ENCODE measurements at places on chromosomes 12 and 14.

- DNase-seq, result no peak
Measured at GRCh38 chr12:51695241-51696010, 104.4 kb downstream of the SCN8A start.

DNA sequence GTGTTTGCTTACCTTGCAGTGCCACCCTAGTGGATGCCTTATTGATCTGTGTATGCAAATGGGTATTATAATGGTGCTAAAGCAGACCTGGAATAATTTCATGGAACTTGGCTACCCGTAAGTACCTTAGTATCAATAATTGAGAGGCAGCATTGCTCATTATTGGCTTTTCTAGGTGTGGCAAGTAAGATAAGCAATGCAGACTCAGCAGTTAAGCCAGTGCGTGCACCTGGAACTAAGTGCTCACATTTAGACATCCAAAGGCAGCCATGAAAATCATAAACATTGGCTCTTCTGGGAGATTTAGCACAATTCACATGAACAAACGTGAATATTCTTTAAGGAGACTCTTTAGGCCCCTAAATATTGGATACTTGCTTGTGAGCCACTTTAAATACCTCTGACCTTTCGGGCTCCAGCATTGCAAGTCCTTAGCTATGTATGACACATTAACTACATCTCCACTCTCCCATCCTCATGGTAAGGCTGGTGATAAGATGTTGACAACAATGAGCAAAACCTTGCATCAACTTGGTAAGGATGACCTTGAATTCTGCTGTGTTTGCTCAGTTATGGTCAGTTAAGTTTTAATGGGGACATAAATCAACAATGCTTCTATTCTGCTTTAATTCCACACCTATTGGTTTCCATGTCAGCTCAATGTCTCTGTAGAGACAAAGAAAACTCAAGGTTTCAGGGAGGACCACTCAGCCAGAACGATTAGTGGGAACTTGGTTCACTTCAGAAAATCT is 112.0 kb downstream of the SLC5A8 start:
- no peak for DNase-seq

DNA sequence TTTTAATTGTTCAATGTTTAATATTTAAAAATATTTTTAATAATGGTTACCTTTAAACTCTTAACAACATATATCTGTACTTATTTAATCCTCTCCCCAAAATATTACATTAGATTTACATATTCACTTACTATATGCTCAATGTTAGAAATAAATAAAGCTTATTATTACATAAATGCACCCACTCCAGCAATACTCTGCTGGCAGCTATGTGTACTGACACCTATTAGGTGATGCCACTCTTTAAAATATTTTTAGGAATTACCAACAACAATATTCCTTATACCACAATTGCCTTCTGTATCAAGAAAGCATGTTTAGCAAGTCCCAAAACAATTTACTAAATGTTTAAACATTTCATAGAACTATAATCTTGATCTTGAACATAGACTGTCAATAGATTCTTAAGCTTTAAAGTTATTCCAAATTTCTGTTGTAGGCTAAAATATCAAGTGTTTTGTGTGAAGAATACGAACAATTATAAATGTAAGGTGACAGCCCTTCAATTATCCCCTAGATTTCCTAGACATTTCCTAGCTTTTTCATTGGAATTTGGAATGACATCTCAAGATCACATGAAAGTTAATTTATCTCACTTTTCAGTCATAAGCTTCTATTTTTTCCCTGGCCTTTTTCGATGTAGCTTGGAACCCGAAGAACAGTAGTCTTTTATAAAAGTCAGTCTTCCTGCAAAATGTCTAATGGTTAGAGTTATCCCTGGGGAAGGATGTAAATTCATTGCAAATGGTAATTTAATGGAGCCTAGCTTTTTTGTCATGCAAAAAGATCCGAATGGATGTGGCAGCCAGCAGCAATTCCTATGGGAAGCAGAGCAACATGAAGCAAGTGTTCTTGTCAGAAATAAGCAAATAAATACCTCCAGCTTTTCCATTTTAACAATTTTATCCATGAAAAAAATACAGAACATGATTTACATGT is 907.5 kb upstream of the ATXN7L3B start:
- DNase-seq, result no peak

DNA sequence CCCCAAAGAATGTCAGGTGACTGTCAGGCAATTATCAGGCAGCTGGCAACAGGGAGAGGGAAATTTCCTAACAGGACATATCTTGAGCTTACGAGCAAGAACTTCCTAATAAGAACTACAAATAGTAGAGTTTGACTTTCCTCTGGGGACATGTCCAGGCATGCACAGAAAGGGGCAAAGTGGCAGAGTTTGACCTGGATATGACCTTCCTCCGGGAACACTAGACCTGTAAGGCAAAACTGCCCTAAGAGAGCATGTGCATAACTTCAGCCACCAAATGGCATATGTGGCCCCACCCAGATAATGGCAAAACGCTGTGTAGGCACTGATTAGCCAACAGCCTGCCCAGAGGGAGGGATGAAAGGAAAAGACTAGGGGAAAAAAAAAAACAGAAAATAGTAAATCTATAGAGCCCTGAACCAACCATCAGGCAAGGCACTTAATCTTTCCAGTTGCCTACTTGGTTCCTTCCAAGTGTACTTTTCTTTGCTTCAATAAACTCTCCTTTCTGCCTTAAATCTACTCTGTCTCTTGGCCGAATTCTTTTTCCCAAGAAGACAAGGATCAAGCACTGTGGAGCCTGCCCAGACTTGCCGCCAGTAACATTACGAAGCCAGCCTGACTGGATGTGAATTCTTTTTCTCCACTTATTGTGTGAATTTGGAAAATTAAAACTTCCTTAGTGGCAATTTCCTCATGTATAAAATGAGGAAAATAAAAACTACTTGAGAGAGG is 164.1 kb downstream of the SPTSSA start:
- no peak for DNase-seq

- DNase-seq, result no peak
Measured at GRCh38 chr14:20603813-20604690, 12.9 kb upstream of the RNASE12 start.

- no peak for DNase-seq
Measured at GRCh38 chr12:186006-186625, 27.8 kb downstream of the SLC6A12 start.

DNA sequence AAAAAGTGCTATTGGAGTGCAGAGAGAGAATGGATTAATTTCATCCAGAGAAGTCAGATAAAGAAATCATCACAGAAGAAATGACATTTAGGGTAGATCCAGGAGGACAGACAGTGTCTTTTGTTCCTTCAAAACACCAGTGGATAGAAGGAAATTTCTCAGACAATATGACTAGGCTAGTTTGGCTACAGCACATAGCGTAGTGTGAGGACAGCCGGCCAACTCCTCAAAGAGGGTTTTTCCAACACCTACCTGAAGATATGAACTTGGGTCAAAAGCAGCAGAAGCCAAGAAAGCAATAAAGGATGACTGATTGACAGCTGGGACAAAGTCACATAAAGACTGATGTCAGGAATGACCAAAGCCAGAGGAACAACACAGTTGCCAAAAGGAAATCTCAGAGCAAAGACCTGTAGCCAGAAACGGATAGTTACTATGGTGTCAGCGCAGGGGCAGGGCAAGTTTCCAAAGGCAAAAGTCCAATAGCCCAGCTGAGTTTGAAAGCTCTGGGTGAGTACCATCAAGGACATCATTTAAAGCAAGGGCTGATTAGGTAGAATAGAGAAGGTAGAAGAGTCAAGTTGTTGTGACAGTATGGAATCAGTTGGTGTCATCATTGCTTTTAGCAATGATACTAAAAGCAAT is 58.7 kb upstream of the PDE3A start:
- DNase-seq, result no peak

- DNase-seq, result no peak
Measured at GRCh38 chr14:105387530-105387922, 10.8 kb upstream of the TEX22 start.

DNA sequence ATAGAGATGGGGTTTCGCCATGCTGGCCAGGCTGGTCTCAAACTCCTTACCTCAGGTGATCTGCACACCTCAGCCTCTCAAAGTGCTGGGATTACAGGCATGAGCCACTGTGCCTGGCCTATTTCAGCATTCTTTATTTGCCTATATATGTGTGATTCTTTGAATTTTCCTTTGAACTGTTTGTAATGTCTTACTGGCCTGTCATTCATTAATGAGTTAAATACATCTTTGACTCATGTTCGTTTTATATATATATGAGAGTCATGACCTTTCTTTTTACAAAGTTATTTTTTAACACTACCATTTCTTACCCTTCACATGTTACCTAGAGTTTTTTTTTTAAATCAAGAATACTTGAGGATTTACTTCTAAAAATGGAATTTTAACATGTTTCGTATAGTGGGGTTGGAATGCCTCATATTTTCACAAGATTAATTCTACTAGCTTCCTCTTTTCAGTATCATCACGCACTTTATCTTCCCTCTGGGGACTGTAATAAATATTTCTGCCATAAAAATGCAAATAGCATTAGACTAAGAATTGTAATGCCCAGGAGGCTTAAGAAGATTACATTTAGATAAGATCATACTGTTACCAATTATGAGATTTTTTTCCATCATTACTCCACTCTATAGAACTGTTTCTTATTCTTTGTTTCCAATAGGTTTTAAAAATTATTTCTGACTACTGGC is 66.7 kb downstream of the NTN4 start:
- no peak for DNase-seq

Data from activated gamma-delta T cell (primary cell).